ENCODE measurements at places on chromosomes 2 and 18. TPM values are rescaled to one million over a fixed set of nuclear protein-coding genes. Genes with fewer than 3 reads are reported as not detected.

The TUBB6 gene
- total RNA-seq = 266 TPM

The CETN1 gene
- not detected for total RNA-seq

The CPO gene
- not detected for total RNA-seq

The MLPH gene
- total RNA-seq = 16.8 TPM

The CYP20A1 gene
- total RNA-seq = 43.0 TPM

The IL36RN gene
- total RNA-seq = not detected

The MAP3K19 gene
- not detected for total RNA-seq

The EDAR gene
- not detected for total RNA-seq

The GALNT14 gene
- total RNA-seq = 0.66 TPM

The LBX2 gene
- total RNA-seq = not detected

The MFSD6 gene
- 24.2 TPM for total RNA-seq

The UGT1A10 gene
- not detected for total RNA-seq

The LYPD6 gene
- not detected for total RNA-seq

The ASAP2 gene
- total RNA-seq = 44.3 TPM
